Effector memory CD4-positive, alpha-beta T cell (primary cell): ENCODE measurements at places on chromosomes 5 and 9.

GRCh38 chr9:135330685-135331590 lies 148.6 kb upstream of the PPP1R26 start:
- DNase-seq = no peak

DNA sequence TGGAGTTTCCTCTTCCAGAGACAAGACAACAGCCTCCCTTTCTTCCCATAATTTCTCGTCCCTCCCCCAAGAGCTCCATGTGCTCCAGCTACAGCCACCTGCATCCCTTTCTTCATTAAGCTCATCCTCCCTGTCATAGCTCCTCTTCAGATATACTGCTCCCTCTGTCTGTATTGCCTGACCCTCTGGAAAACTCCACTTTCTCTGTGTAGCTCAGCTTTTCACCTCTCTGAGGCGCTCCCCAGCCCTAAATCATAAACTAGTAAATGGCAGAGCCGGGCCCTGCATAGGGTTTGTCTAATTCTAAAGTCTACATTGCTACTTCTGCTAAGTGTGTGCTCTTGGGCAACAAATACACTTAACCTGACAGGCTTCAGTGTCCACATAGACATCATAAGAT lies 8.8 kb upstream of the PLIN2 start:
- DNase-seq = no peak

DNA sequence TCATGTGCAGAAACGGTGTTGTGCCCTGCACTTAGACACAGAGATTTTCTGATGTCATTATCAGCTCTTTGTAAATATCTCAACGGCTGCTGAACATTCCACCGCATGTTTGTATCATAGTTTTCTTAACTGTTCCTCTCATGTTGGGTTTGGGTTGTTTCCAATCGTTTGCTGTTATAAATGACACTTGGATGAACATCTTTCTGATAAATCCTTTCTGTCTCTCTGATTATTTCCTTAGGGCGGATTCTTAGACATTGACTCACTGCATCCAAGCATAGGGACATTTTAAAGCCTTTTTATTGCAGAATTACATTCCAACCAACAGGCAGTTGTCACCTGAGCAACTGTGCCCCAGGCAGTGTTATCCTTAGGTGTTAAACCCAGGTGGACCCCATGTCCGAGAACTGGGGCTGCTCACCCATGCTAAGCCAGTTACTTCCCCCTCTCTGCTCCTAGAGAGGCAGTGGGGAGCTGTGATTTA lies 28.5 kb downstream of the COL5A1 start:
- DNase-seq = no peak

DNA sequence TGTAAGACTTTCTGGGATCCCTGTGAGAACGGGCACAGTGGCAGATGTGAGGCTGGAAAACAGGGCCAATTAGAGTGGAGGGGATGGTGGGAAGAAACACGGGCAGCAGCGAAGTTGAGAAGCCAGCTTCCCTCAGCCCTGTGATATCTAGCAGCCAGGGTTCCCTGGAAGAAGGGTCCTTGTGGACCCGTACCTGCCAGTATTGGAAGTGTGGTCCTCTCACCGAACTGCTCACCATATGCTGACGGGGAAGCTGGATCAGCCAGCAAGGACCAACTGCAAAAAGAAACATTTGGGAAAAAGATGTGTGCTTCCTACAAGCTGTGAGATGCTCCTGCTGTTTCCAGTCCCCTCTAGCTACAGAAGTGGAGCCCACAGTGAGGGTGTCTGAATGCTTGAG lies 13.6 kb downstream of the CKMT2 start:
- no peak for DNase-seq

GRCh38 chr5:117888688-117889087 lies 1099.7 kb downstream of the DTWD2 start:
- DNase-seq = no peak

GRCh38 chr9:91426123-91426745 lies 2.6 kb upstream of the NFIL3 start:
- no peak for DNase-seq

DNA sequence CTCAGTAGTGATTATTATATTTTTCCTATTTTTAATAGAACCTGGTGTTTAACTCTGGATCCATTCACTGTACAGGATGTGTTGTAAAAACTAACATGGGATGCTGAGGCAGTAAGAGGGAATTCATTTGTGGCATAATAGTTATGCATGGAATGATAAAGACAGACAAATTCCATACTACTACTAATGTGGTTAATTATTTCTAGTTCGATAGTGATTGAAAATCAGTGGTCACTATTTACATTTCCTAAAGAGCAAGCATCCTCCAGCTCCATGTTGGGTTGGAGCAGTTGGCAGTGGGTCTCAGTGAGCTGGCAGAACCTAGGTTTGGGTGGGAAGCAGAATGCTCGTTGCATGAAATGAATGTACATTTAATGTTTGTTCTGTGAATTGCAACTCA lies 122.6 kb downstream of the SAXO1 start:
- DNase-seq = no peak

GRCh38 chr9:86909388-86909787 lies 37.9 kb downstream of the GAS1 start:
- DNase-seq = no peak
